A549 treated with CORT108297 at 1 μM for 4 hours (cell line): ENCODE measurements at places on chromosomes 12 and 14. TPM values are rescaled to one million over a fixed set of nuclear protein-coding genes. Genes with fewer than 3 reads are reported as not detected.

Gene CLEC4C
- total RNA-seq, result not detected in 5 replicates

Gene P2RX2
- not detected in 5 replicates for total RNA-seq

Gene KRT79
- 0.05 to 0.14 TPM (median 0.09 TPM) in 4 of 5 replicates, not detected in the other for total RNA-seq

Gene TMTC1
- total RNA-seq, result 0.02 to 0.16 TPM (median 0.06 TPM) in 5 replicates

Gene NEMP1
- total RNA-seq, result 14.5 to 17.2 TPM (median 17.0 TPM) in 5 replicates

Gene FOXM1
- 86.3 to 96.8 TPM (median 90.3 TPM) in 5 replicates for total RNA-seq
